NCI-H524 (cell line): ENCODE measurements at places on chromosomes 5 and 9.

DNA sequence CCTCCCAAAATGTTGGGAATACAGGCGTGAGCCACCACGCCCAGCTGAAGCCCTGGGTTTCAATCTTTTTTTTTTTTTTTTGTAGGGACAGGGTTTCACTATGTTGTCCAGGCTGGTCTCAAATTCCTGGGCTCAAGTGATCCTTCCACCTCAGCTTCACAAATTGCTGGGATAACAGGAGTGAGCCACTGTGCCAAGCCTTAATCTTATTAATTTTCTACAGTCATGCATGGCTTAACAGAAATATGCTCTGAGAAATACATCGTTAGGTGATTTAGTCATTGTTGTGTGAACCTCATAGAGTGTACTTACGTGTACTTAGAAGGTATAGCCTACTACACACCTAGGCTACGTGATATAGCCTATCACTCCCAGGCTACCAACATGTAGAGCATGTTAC, 31.0 kb downstream of the GLDC start:
- DNase-seq = no peak

GRCh38 chr5:158670201-158670600, 429.5 kb downstream of the EBF1 start:
- no peak for DNase-seq

DNA sequence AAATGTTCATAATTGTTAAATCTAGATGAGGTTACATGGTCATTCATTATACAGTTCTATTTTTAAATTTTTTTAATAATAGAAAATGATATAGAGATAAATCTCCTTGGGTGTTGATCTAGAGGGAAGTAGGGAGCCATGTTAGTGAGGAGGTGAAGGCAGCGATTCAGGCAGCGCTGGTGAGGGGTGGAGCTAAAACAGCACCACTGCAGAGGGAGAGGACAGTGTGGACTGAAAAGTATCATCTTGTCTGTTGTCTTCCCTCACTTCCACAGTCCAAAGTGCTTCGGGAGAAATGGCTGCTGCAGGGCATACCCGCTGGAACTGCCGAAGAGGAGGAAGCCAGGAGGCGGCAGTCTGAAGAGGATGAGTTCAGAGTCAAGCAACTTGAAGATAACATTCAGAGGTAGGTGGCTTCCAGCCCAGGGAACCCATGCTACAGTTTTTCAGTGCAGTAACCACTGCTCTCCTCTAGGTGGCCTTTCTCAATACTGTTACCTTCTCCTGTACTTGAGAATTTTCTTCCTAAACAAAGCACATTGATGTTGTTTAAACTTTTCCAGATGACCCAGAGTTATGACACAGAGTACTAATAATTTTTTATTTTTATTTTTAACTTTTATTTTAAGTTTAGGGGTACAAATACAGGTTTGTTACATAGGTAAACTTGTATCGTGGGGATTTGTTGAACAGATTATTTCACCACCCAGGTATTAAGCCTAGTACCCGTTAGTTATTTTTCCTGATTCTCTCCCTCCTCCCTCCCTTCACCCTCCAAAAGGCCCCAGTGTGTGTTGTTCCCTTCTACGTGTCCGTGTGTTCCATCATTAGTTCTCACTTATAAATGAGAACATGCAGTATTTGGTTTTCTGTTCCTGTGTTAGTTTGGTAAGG, 100.5 kb downstream of the PALM2AKAP2 start:
- DNase-seq = peak; percentile 29

GRCh38 chr5:82885627-82886389, 191.4 kb downstream of the TMEM167A start:
- DNase-seq = peak; percentile 13

DNA sequence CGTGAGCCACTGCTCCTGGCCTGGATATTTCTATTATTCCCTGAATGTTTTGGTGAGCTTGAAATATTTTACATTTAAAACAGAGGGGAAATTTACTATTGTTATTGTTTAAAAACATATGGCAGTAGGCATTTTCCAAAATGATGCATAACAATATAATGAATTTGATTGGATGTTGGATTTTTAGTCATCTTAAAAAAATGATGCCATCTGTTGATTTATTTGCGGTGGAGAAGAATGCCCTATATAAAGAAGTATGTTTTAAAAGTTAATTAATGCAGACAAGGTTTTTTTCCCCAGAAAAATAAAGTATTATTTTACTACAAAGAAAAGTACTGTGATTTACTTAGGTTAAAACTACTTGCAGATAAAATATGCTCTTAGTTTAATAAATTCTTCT, 33.4 kb upstream of the ARRDC3 start:
- no peak for DNase-seq

- no peak for DNase-seq
Measured at GRCh38 chr5:175733017-175733416, 75.1 kb downstream of the HRH2 start.

- DNase-seq = no peak
Measured at GRCh38 chr9:135410831-135411473, 68.6 kb upstream of the PPP1R26 start.

DNA sequence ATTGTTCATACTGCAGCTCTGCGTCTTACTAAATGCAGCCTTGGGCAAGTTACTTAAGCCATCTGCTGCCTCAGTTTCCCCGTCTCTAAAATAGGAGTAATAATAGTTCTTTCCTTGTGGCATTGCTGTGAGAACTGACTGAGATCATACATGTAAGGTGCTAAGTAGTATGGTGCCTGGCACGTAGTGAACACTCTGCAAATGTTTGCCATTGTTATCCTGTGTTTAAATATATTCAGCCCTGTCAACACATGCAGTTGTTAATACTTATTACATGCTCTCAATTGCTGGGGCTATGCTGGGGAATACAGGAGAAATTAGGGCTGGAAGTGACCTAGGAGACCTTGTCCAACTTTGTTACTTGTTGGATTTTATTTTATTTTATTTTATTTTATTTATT, 105.2 kb upstream of the RAI14 start:
- DNase-seq = no peak

GRCh38 chr5:132055441-132055807, 5.0 kb upstream of the IL3 start:
- DNase-seq = peak; percentile 87

DNA sequence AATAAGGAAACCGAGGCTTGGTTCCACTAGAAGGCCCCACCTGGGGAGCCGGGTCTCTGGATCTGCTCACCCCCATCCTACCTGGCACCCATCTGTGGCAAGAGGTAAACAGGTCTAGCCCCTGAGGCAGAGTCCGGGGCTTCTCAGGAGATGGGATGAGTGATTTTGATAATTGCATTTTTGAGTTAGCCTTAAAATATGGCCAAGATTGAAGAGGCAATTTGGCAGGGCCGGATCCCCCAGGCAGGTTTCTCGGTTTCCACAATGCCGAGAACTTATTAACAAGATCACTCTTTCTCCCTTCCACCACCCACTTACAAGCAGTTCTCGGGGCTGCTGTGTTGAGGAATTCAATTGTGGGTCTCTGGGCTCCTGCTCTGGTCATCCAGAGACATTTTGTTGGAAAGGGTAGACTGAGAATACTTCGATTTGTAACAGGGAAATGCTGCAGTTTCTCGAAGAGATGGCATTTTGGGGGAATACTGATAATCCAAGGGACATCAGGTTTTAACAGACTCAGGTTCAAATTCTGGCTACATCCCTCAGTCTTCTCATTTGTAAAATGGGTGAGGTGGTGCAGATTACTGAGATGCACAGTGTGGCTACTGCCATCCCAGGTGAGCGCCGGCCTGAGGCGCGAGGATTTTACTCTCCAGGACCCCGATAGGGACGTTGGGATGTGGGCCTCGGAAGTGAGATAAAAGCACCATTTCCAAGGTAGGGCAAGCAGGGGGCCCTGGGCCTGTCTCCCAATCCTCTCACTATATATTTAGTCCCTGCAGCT, 194.2 kb downstream of the CDK5RAP2 start:
- no peak for DNase-seq

GRCh38 chr5:174315871-174316270, 270.4 kb downstream of the NSG2 start:
- no peak for DNase-seq

GRCh38 chr5:68538814-68539420, 323.4 kb downstream of the PIK3R1 start:
- DNase-seq = no peak

- no peak for DNase-seq
Measured at GRCh38 chr5:171311322-171312077, 2.5 kb downstream of the TLX3 start.

GRCh38 chr5:76404223-76405211, 1.4 kb downstream of the IQGAP2 start:
- no peak for DNase-seq

- no peak for DNase-seq
Measured at GRCh38 chr9:109735801-109736200, 44.2 kb upstream of the PALM2AKAP2 start.

DNA sequence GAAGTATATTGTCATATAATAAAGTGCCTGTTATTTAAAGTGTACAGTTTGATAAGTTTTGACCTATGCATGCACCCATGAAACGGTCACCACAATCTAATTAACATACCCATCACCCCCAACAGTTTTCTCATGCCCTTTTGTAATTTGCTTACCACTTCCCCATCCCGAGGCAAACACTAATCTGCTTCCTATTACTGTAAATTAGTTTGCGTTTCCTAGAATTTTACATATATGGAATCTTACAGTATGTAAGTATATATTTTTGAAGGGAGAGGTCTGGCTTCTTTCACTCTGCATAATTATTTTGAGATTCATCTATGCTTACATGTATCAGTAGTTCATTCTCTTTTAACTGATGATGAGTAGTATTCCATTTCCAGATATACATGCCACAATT, 56.5 kb downstream of the AMBP start:
- DNase-seq = no peak

DNA sequence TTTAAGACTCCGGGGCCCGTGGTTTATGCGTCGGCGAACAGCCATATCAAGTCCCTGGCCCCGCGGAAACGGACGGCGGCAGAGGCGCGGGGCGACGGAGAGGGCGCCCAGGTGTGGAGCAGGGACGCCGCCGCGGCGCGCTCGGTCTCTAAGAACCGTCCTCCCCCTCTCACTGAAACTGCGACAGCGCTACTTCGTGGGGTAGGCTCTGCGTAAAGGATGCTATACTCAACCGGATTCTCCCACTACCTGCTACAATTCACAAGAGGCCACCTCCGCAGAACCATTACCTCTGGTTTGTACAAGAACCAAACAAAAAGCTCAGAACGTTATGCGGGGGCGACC, 404 bp downstream of the MRNIP start:
- peak; percentile 38 for DNase-seq

DNA sequence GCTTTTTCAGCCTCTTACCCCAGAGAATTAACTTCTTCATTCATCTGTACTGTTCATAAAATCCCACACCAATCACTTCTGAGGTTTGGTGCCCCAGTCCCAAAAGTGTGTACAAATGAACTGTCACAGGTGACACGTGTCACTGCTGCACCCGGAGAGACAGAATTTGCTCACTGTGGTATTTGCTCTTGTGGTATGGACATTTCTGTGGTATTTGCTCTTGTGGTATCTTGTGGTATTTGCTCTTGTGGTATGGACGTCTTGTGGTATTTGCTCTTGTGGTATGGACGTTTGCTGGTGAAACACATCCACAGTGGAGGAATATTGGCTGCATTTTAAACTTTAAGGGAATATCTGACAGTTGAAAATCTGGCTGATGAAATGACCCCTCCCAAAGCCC, 214.9 kb upstream of the DAP start:
- no peak for DNase-seq

DNA sequence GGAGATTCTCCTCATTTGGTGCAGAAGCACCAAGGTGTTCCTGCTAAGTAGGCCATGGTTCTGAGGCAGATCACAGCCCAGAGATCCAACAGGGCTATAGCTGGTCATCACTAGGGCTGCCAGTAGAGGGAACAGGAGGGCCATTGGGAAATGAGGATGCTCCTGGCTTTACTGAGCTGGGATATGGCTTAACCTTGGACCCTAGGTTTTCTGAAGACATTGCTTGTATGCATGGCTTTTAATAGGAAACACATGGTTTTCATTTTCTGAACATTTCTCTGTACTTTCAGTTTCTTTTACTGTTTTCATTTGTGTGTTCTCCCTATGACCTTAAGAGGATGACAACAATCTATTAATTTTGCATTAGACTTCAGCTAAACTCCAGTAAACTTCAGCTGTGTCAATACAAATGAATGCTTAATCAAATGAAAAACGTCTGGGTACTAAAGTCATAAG, at the start of gene IFNW1:
TSS of gene IFNW1 (minus strand) at position 406 of the 456 bp plus-strand sequence. CDS start at position 144, 262 bp downstream.
- no peak for DNase-seq

DNA sequence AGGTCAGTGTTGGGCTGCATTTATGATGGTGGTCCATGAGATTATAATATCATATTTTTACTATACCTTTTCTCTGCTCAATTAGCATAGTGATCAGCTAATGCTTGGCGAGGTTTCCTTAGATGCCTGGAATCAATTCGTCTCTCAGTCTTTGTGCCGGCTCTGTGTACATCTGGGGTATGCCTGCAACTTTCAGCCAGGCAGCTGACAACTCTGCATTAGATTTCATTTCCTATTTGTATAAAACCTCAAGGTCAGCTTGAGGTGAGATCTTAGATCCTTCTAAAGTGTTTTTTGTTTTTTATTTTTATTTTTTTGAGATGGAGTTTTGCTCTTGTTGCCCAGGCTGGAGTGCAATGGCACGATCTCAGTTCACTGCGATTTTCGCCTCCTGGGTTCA, 86.8 kb downstream of the MELK start:
- no peak for DNase-seq

GRCh38 chr9:89885156-89885555, 280.3 kb downstream of the GADD45G start:
- no peak for DNase-seq

- no peak for DNase-seq
Measured at GRCh38 chr9:70641031-70641430, 226.6 kb upstream of the KLF9 start.

GRCh38 chr5:108101821-108102220, 280.1 kb downstream of the FBXL17 start:
- DNase-seq = no peak

DNA sequence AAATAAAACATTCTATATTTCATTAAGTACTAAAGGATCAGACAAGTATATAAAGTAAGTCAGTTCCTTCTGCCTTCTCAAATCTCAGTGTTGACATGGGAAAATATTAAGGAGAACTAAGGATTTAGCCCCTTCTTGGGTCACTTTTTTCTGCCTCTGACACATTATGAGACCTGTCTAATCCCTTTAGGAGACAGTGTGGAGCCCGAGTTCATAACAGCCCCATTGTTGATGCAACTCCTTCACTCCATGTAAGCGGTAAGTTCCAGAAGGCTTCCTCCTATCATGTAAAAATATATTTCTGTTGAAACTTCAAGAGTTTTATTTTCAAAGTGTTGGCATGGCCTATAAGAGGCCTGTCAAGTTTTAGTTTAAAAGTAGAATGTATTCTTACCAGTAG, 152.2 kb downstream of the SNCAIP start:
- DNase-seq = no peak

GRCh38 chr5:173954671-173955521, 34.1 kb upstream of the C5orf47 start:
- no peak for DNase-seq

- peak; percentile 86 for DNase-seq
Measured at GRCh38 chr9:92328225-92328624, 2.5 kb downstream of the CENPP start.
